Activated CD4-positive, alpha-beta T cell treated with anti-CD3 and anti-CD28 coated beads, Interleukin-2, Interleukin-4, amounts not matched to agents 100 ng/mL and 50 ng/mL, durations not matched to agents 16 hours and 8 hours (primary cell): ENCODE measurements at places on chromosomes 5 and 9.

GRCh38 chr9:81894891-81895290, 33.3 kb upstream of the SPATA31D4 start:
- DNase-seq: no peak

DNA sequence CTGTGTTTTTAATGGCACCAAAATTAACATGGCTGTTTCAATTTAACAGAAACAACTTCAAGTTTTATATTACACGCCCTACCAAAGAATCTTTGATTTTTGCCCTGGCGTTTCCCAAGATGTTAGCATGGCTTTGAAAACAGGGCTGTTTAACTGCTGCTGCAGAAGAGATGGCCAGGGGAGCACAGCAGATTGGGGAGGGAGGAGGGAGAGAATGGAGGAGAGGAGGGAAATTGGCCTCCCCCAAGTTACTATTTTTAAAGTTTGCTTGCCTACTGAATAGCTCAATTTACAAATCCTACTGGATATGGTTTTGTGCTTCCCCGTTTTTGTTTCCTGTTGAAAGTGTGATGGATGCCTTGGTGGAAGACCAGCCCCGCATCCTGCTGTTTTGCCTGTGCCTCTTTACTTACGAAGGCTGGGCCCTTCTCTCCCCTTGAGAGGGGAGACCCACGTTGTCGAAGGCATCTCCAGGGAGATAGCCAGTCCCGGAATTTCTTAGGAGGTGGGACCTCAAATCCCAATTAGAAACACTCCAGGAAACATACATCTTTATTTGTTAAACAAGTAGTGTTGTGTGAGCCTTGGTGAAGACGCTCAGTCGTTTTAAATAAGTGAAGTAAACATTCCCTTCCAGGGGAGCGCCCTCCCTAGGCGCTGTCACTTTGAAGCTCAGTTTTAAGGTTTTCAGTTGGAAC, 98.6 kb downstream of the AOPEP start:
- DNase-seq: no peak

DNA sequence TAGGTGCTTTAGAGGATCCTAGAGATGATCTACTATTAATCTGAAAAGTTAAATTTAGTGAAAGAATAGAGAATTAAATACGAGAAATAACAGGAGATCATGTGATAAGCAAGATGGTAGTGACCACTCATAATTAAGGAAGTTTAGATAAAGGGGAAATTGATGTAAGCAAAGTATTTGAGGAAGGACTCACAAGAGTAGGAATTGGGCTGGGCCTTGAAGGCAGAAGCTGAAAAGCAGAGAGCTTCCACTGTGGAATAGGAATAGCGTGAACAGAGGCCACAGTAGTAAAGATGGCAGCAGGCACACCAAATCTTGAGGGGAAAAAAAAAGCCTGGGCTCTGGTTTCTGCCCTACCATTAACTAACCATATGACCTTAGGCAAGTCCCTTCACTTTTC, 38.0 kb downstream of the KIF24 start:
- DNase-seq: no peak

- no peak for DNase-seq
Observed at GRCh38 chr5:88682131-88682530, 200.9 kb downstream of the MEF2C start.

DNA sequence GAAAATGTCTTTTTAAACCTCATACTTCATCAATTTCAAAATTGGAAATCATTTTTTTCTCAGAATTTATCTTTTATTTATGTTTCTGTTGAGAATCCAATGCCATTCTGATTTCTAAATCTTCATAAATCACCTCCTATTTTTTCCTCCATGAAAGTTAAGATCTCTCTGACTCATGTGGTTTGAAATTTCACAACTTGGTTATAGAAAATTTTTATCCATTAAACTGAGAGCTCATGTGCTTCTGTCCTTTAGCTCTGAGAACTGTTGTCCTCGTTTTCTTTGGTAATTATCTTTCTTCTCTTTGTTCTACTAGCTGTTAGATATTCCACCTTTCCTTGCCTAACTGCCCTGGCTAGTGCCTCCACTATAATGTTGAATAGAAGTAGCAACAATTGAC, 1.5 kb upstream of the RNF180 start:
- no peak for DNase-seq

DNA sequence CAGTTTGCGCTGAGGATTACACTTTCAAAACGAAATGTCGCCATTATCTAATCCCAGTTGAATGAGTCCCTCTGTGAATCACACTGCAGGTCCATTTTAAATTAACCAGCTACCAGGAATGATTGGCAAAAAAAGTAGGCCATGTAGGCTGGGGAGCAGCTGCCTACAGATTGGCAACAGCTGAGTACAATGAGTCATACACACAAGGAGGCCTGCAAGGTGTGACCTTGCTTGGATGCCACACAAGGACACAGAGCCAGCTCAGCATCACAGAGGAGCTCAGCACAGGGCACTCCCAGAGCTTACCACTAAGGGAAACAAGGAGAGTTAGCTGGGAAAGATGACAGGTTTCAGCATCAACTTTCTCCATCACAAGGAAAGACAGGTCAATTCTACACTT, 12.9 kb downstream of the HAVCR1 start:
- no peak for DNase-seq

- DNase-seq: no peak
Observed at GRCh38 chr5:124373883-124374282, 372.6 kb downstream of the ZNF608 start.

GRCh38 chr5:83441747-83442146, 29.8 kb upstream of the VCAN start:
- no peak for DNase-seq

DNA sequence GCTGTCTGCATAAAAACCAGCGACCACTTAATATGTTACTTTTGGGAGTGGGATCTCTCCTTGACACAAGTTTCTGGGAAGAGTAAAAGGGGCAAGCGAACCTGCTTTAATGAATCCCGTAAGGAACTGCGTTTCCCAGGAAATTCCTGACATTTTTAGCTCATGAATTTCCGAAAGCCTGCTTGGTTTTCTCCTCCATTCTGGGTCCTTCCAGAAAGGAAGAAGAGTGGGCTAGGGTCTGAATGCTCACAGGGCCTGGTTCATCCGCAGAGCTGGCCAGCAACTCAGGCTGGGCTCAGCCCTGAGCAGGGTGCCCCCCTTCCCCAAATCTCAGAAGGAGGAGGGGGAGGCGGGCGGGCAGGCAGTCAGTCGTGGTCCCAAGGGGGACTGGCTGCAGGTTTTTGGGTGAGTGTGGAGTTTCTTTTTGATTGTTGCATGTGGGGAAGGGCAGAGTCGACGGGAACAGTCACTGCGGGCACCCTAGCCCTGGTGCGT, 1.2 kb upstream of the PURA start:
- DNase-seq: no peak

- peak; percentile 49 for DNase-seq
Observed at GRCh38 chr5:128213340-128213739, 129.8 kb downstream of the SLC12A2 start.

- no peak for DNase-seq
Observed at GRCh38 chr9:32345243-32345642, 39.2 kb upstream of the ACO1 start.

DNA sequence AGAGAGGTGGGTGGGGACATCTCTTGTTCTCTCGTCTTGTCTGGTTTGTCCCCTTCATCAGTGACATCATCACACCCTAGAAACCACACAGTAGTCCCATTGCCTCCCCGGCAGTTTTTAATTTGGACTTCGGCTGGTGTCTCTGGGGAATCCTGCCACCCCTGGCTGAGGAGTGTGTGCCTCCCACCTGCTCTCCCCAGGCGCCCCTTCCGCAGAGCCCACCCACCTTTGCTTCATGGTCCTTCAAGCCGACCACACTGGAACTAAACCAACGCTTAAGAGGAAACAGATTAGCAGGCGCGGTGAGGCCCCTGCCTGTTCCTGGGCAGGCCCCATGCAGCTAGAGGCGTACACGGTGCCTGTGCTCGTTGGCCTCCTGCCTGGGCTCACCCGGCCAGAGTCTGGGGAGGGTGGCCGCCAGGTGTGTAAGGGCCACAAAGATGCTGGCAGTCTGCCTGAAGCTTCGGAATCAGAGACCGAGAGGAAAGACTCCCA, 107.6 kb upstream of the SPRY4 start:
- DNase-seq: no peak

GRCh38 chr5:113056988-113057387, 80.4 kb downstream of the DCP2 start:
- DNase-seq: no peak

GRCh38 chr5:174741352-174741751, 17.0 kb downstream of the MSX2 start:
- no peak for DNase-seq

GRCh38 chr5:176822793-176823481, 12.6 kb downstream of the UNC5A start:
- DNase-seq: no peak

DNA sequence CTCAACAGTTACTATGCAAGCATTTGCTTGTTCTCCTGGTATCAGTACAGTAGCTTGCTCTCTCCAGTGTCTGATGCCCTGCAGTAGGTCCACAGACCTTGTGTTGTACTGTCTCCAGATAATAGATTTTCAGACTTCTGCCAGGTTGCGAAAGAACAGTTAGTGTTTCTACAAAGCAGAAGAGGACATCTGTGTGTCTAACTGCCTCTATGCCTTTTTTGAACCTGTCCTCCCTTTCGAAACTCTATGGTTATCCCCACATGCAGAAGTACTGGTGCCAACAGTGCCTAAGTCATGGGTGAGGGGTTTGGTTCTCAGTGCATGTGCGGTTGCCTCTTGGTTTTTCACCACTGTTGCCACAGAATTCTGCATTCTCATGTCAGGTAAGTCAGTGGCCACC, 45.9 kb downstream of the KCNN2 start:
- DNase-seq: no peak

DNA sequence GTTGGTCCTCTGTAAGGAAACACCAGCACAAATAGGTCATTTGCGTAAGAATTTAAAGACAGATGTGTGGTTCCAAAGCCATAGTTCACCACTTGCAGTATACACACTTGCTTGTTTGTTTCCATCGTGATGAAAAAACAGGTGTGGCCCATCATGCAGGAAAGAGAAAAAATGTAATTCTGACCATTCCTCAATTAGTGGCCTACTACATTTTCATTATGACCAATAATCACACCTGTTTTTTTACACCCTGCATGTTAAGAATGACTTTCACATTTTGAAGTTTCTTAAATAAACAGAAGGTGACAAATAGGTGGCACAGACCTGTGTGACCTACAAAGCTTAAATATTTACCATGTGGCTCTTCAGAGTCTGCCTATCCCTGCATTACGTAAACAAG, 2.2 kb upstream of the ICE1 start:
- no peak for DNase-seq

DNA sequence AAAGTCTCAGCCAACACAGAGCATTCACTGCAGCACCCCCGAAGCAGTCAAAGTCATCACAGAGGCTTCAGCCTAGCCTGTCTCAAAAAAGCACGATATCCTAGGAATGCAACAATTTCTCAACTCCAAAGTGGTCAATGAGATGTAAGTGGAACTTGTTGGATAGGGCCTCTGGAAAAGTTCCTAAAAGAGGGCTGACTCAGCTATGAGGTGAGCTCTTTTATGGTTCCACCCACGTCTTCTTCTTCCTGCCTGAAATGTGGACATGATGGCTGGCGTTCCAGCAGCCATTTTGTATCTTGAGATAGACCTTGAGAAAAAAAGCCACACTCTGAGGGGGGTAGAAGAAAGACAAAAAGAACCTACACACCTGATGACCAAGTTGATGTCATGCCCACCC, 32.5 kb upstream of the TRIO start:
- DNase-seq: no peak

DNA sequence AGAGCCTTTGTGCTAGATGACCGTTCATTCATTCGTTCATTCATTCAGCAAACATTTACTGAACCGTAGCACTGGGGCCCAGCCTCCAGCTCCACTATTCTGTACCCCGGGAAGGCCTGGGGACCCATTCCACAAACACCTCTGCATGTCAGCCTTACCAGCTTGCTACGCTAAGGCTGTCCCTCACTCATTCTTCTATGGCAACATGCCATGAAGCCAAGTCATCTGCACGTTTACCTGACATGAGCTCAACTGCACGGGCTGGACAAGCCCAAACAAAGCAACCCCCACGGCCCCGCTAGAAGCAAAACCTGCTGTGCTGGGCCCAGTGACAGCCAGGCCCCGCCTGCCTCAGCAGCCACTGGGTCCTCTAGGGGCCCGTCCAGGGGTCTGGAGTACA, 6.0 kb downstream of the CEL start:
- DNase-seq: no peak

DNA sequence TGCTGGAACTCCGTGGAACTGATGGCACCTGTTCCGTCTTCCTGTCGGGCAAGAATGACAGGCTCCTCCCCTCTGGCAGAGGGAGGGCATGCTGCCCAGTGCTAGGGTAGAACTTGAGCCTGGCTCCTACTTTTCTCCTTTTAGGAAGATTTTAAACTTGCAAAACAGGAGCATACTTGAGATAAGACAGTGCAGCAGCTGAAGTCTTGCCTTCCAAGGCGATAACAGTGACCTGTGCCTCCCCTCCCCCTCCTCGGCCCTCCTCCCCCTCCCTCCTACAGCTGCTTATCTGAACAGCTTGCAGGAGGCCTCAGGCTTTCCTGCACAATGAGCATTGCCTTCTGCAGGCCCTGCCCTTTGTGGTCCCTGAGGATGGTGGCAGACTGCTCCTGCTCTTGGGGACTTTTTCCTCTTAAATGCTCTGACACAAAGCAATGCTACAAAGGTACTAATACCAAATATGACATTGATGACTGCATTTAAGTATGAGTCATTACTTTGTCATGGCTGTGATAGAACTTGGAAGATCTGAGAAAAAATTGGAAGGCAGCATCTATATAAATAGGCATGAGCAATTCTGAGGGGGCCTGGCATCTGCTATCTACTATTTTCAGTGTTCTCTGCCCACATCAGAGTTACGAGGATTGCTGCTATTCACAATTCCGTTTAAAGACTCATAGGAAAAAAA, 2.0 kb downstream of the GADD45G start:
- peak; percentile 47 for DNase-seq

GRCh38 chr5:151130922-151131891, 26.4 kb downstream of the ANXA6 start:
- no peak for DNase-seq

- no peak for DNase-seq
Observed at GRCh38 chr5:112385566-112385965, 33.5 kb downstream of the EPB41L4A start.

DNA sequence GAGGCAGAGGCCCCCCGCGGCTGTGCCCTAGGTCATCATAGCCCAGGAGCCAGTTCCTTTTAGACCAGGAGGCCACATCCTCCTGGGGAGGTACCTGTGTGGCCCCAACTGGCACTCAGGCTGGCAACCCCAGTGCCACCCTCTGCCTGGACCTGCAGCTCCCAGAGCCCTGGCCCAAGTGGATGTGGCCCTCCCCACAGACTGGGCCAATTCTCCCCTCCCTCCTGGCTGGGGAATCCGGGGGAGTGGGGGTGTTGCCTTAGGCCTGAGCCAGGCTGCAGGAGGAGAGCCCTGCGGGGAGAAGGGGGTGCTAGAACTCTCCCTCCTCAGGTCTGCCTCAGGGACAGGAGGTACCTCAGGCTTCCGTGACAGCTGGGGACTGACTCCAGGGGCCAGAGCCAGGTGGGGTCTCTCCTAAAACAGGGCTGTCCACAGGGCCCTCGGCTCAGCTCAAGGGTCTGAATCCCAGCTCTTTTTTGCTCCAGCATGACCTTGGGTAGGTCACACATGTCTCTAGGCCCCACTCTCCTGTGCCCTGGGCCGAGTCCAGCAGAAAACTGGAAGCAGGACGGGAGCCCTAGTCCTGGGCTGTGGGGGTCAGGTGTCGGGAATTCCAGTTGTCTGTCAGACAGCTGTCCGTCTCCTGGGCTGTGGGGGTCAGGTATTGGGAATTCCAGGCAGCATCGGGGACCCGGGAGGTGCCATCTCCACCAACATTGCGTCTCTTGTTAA, 9.6 kb downstream of the DNLZ start:
- DNase-seq: no peak

- DNase-seq: no peak
Observed at GRCh38 chr9:8684978-8685708, 885.6 kb upstream of the DMAC1 start.

- DNase-seq: no peak
Observed at GRCh38 chr5:56147659-56148230, 85.4 kb downstream of the ANKRD55 start.
